Glomerular endothelial cell (primary cell): ENCODE measurements at places on chromosomes 5 and 9. TPM values are rescaled to one million over a fixed set of nuclear protein-coding genes. Genes with fewer than 3 reads are reported as not detected.

The LHX2 gene
- total RNA-seq = not detected in 2 replicates

The DMGDH gene
- total RNA-seq = 1.1 TPM in 1 of 2 replicates, not detected in the other

The OLFML2A gene
- 4.0 and 5.7 TPM in 2 replicates for total RNA-seq

The DUSP1 gene
- total RNA-seq = 189 and 258 TPM in 2 replicates

The ELOVL7 gene
- total RNA-seq = 0.73 TPM in 1 of 2 replicates, not detected in the other

The ADGRD2 gene
- total RNA-seq = not detected in 2 replicates

The FOXD4 gene
- not detected in 2 replicates for total RNA-seq
